ENCODE measurements at places on chromosomes 7 and 10.

DNA sequence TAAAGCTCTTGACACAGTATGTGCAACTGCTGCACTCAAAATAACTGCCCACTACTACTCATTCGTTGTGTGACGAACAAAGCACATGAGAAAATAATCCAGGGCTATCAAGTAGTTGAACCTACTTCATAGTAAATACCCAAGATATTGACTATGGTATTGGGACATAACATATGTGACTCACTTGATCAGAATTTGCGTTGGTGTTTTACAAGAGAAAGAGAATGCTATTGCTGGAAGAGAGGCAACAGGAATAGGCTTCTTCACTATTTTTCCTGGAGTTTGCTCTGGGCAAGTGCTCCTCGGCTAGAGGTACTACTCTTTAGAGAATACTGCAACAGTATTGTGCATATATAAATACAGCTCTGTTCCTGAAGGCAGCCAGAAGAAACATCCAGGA lies 2.5 kb downstream of the DGKB start:
- DNase-seq = no peak

GRCh38 chr7:22564511-22565045 lies 64.6 kb upstream of the STEAP1B start:
- no peak for DNase-seq

GRCh38 chr10:89632824-89633223 lies 12.2 kb downstream of the PANK1 start:
- DNase-seq = no peak

- no peak for DNase-seq
These were observed 95.7 kb downstream of the CTTNBP2 start for GRCh38 chr7:117777335-117778142.

DNA sequence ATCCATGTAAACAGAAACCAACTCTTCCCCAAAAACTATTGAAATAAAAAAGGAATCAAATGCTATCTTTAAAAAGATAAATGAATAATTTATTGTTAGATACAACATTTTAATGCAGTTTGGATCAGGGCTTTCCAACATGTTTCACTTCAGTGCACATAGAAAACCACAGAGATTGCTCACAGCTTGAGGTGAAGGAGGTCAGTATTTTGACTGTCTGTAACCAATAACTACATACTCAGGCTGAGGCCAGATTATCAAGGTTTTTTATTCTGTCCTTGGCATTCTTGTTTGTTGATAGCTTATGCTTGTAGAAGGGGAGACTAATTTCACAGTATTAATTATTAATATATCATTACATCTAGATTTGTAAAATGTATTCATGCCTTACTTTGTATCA lies 195.5 kb downstream of the PRKG1 start:
- DNase-seq = no peak

DNA sequence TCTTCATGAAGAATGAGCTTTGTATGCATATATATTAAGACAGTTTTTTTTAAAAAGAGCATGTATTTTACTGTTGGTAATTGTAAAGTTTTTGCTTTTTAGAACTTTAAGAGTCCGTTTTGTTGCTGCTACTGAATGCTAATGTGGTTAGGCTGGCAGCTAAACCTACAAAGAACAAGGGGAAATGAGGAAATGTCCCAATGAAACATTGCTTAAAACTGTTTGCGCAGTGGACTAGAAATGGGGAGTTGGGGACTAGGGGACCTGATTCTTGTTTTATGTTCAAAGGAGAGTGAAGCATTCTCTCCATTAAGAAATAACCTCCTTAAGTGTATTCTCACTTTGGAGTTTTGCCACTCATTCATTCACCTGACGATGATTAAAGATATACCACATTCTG lies 5.7 kb downstream of the NRF1 start:
- no peak for DNase-seq

DNA sequence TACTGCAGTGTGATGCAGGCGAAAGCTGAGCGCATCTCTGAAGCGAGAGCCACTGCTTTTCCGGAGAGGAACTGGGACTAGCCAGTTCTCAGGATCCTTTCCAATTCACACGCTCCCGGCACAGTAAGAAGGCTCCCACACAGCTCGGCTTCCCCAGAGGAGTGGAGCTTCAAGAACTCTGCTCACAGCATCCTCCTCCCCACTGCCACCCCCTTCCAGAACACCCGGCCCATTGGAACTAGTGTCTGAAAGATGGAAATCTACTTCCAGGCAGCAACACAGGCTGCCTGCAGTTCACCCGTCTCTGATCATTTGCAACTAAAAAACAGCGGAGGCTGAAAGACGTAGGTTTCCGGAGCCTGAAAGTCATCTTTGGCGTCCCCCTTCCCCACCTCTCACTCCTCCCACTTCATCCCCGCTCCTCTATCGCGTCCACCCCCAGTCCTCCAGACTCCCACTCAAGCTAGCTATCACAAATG lies at the start of gene DGKB:
DGKB (minus strand) TSS at position 163 of the 479 bp plus-strand sequence.
- DNase-seq = no peak

DNA sequence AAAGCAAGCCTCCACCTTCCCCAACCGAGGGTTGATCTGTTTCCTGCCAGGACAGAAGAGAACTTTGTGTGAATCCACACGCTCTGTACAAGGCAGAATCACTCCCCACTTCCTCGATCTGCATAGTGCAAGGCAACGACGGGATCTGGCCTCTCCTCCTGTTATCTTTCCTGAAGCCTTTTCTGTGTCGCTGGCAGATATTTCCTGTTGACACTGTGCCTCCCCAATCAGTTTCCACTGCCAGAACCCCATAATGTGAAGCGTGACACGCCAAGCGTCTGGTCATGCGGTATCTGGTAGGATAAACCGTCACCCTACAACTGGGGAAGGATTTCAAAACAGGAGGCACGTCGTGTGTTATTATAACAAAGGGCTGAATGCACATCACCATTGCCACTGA lies 57.2 kb downstream of the FAM171A1 start:
- no peak for DNase-seq

GRCh38 chr7:37342688-37343471 lies 105.8 kb downstream of the ELMO1 start:
- peak; percentile 77 for DNase-seq

DNA sequence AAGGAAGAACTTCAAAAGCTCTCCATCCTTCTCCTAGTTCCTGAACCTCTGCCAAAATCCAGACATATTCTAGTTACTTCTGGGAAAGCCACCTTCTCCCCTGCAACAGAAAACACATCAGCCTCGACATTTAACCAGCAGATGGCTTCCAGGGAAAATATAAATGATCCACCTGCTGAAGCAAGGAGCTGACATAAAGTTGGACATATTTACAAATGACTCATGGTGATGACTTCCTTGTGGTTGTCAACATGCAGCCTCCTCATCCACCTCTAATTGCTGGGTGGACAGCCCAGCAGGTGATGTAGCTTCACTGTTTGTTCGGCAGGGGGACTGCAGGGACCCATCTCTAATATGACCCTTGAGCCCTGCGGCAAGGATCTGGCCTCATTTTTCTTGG lies 266.0 kb downstream of the C7orf25 start:
- no peak for DNase-seq

DNA sequence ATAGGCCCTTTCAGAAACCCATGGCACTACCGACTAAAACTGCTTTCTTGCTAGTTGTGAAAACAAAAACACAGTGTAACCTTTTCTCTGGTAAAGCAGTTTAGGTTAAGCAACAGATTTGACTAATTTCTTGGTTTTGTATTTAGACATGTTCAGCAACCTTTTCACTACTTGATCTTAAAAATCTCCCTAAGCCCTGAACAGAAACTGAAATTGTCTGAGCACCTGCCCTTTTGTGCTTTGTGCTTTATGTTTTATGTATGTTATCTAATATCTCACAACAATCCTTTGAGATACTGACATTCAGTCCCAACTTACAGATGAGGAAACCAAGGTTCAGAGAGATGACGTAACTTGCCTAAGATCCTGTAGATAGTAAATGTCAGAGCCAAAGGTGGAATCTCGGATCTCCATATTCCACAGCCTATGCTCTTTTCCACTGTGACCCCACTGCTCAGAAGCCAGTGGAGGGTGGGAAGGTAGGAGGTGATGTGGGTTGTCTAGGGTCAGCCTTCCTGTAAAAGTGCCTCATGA lies 146.6 kb downstream of the LCOR start:
- DNase-seq = no peak

DNA sequence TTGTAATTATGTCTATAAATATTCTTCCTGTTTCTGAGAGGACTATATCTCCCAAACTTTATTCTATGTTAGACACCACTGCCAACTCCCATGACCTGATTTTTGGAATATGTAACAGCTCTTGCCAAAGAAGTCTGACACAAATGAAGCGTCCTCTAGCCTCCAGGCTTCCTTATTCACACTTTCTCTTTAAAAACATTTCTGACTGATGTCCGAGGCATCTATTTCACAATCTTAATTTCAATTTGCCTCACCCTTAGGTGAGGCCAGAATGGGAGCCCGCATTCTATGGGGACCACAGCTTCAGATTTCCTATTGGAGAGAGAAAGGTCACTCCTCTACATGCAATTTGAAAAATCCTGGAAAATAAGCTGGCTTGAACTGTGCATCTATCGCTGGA lies 873.2 kb downstream of the GATA3 start:
- DNase-seq = no peak

DNA sequence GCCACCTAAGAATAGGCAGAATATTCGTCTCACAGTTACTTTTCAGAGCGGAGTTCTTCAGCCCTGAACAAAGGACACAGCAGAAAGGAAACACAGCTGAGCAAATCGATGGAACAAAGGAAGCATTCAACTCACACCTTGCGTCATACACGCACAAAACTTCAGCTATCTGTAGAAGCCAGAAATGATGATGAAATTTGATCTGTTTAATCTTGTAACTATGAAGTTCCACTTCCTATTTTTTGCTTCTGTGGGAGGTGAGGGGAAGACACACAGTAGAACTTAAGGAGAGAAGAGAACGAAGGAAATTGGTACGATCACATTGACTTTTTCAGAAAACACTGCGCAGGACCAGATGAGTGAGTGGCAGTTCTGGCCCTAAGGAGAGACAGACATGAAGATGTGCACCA lies 26.2 kb downstream of the FAM171A1 start:
- no peak for DNase-seq

DNA sequence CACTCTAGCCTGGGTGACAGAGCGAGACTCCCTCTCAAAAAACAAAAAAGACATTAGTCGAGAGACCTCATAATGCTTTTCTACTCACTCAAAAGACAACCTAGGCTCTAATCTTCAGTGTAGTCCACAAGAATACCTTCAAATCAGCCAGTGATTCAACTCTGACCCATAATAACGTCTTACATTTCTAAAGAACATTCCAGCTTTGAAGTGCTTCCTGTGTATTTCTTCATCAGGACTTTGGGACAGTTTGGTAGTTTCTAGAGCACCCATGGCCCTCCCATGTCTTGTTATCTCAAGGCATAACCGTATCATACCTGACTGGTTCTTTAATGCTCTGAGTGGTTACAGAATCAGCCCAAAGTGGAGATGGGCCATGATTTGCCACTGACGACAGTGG lies 221.3 kb downstream of the SKIDA1 start:
- DNase-seq = no peak

- DNase-seq = no peak
These were observed 953.0 kb downstream of the GRID1 start for GRCh38 chr10:85413570-85413969.

DNA sequence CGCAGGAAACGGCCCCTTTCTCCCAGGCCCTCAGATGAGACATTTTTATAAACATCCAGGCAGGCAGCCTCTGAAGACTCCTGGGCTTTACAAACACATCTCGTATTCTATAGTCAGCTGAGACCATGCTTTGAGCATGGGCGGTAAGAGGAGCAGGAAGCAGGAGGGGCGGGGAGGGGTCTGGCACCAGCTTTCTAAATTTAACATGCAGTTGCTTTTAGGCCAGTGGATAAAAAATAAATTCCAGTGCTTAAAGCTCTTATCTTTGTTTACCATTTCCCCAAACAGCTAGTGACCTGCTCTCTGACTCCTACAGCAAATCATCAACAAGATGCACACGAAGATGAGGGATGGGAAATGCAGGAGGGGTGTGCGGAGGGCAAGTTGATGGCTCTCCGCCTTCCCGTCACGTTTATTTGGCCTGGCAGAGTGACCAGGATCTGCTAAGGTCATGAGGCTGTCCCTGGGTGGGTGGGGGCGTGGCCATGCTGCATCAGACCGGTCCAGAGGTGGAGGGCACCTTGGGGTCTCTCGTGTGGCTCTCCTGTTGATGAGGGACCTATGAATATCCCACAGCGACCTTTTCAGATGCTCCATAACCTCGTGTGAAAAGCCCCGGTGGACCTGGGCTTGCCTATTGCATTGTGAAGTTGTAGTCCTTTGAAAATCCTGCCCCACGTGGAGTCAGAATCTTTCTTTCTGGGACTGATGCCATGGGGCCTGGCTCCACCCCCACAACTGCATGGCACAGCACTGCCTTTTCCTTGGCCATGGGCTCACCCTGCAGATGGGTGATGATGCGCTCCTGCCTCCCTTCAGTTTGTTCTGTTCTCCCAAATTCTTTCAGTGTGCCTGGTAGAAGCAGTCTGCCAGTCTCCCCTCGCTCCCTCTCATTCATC lies 67.5 kb downstream of the PARP12 start:
- no peak for DNase-seq

DNA sequence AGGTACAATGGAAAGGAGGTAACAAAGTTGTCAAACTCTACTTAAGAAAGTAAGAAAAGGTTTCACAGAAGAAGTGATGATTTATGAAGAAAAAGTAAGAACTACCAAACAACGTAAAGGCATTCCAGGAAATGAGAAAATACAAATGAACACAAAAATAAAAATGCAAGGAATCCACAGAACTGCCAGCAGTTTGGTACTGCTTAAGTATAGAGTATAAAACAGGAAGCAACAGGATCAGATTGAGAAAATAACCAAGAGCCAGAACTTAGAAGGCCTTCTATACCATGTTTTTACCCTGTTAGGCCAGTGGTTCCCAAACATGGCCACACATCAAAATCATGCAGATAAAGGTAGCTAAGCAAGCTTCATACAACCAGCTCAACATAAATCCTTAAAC lies 9.2 kb downstream of the NDUFA5 start:
- no peak for DNase-seq

GRCh38 chr7:129800901-129801300 lies 151.9 kb downstream of the UBE2H start:
- DNase-seq = no peak

- no peak for DNase-seq
These were observed 18.6 kb downstream of the FGFR2 start for GRCh38 chr10:121579656-121580055.

GRCh38 chr10:693506-693905 lies 4.0 kb upstream of the DIP2C start:
- DNase-seq = no peak

GRCh38 chr10:92688927-92689662 lies 660 bp upstream of the HHEX start:
- DNase-seq = peak; percentile 6

DNA sequence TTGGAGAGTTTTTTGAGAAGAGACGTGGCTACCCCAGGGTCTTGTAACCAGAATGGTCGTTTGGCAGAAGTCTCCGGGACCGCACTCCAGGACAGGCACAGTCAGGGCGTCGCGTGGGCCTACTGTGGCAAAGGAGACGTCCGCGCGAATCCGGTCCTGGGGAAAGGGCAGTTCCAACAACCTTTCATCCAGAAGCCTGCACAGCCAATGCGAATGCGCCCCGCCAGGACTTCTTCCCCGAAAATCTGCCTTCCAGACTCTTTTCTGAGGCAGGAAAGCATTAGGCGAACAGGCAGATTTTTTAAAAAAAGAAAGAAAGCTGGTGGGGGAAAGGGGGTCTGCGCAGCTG lies 2.0 kb downstream of the HPSE2 start:
- no peak for DNase-seq
